ENCODE measurements at places on chromosomes 12 and 14.

DNA sequence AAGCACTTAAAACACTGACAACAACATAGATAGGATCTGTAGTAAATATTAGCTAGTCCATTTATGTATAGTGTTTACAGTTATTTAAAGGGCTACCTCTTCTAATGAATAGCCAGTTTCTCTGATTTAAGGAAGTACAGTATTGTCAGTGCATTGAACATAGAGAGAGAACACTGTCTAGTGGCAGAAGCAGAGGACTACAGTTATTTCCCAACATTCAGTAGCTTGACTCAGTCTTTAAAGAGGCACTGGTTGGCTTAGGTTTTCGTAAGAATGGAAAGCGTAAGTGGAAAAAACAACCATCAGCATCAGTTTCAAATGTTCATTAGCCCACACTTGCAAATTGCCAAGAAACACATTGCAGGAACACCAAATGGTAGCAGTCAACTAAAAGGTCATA, 125.0 kb upstream of the HMGA2 start:
- no peak for DNase-seq

- DNase-seq, result no peak
These were observed 47.6 kb upstream of the RD3L start for GRCh38 chr14:103989964-103990363.

DNA sequence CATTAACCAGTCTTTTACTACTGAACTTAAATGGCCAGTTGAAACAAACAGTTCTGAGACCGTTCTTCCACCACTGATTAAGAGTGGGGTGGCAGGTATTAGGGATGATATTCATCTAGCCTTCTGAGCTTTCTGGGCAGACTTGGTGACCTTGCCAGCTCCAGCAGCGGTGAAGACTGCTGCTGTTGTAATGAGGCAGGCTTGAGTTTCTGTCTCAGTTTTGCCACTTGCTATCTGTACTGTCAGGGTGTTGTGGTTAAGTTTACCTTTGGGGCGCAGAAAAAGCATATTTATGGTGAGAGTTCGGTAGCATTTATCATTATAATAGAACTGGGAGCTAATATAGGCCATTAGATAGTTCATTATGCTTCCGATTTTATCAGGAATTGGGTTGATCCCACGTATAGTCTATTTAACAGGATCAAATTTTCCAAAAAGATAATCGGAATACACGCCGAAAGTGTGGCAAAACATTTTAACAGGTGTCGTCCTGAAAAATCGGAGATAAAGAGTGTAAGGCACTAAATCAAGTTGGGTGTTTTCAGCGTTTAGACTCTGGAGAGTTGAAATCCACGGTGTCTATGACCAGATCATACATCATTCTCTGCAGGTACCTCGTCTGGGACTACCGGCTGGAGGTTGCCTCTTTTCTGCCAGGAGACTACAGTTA, 688 bp upstream of the NECAP1 start:
- no peak for DNase-seq

- DNase-seq, result no peak
These were observed 16.3 kb downstream of the SCARB1 start for GRCh38 chr12:124847113-124848074.
